ENCODE measurements at places on chromosomes 13 and 19.

- DNase-seq: no peak
These were observed 1691.7 kb upstream of the PCDH20 start for GRCh38 chr13:63107179-63107943.

DNA sequence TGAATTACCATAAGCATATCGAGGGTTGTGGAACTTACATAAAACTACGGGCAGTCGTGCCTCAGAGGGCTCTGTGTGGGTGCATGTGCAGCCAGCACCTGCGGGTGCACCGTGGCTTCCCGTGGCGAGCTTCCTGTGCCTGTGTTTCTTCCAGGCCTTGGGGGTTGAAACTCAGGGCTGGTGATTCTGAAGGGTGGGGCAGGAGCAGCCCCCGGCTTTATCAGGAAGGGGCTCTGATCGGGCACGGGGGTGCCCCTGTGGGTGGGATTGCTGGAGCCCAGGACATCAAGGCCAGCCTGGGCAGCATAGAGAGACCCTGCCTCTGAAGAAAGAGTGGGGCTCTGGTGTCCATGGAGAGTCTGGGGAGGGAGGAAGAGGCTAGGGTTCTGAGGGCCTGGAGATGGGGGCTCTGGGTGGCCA is 11.1 kb downstream of the ATP4B start:
- no peak for DNase-seq

GRCh38 chr13:101618440-101619187 is 166.1 kb downstream of the ITGBL1 start:
- no peak for DNase-seq

DNA sequence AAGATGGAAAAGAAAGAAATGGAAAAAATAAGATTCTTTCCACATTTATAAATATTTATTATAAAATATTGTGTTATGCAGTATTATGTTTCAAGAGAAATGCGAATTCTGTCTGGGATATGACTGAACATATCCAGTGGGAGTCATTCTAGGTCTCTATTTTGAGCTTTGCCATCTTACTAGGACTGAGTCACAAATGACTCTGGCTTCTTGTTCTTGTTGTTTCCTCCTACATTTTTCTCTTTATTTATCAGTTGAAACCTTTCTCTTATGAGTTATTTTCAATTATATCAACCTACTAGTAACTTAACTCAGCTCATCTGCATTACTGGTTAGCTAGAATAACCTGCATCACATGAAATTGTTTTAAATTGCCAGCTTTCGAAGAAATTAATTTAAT is 1247.3 kb downstream of the SLITRK1 start:
- DNase-seq: no peak

GRCh38 chr13:106155411-106155810 is 380.1 kb downstream of the EFNB2 start:
- no peak for DNase-seq

DNA sequence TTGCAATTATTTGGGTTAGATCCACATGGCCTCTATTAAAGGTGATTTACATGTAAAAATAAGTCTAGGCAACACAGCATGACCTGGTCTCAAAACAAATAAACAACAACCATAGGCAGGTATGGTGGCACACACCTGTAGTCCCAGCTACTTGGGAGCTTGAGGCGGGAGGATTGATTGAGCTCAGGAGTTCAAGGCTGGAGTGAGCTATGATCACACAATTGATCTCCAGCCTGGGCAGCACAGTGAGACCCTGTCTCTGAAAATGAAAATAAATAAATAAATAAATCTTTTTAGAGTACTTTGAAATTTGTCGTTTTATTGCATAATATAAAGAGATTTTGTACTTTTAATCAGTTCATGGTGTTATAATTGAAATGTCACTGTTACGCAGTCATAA is 93.3 kb downstream of the PAN3 start:
- no peak for DNase-seq
